Prostate gland (tissue), 2 donors: ENCODE measurements at places on chromosomes 7 and 10.

DNA sequence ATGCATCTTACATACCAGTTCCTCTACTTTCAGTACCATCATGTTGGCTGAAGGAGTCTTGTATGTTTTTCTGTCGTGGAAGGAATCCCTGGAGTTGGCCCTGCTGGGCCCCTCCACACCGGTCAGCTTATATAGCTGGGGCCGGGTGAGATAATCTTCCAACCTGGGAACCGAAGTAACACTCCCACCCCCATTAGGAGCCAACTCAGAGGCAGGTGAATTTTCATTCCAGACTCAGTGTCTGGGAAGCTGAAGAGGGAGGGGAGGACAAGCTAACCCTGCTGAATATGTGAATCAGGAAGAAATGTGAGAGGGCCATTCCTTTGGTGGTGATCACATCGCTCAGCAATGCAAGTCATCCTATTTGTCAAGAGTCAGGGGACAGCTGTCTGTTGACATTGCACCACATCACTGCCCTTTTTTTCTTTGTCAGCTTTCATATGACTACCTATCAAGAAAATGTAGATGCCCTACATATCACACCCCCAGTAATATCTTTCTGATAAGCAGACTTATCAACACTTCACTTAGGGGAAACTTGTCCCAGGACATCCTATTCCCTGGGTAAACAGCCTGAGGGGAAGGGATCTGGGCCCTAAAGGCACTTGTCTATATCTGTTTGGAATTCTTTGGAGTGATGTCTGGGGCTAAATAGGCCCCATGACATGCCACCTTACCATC lies at the start of gene ANKRD1:
Gene ANKRD1, minus strand, starts transcription at position 102 of the 681 bp plus-strand sequence. Its CDS starts 60 bp downstream, at position 42.
- H3K27ac ChIP-seq: no peak within 1 kb of the TSS
- H3K4me3 ChIP-seq: no peak within 1 kb of the TSS
- peaks cover 6% of the 10 kb centered on the region for H3K4me1 ChIP-seq
- DNase-seq: no peak
- H3K27me3 ChIP-seq: peaks cover 6% of the 10 kb centered on the region
- H3K36me3 ChIP-seq: no peaks in the 10 kb centered on the region

DNA sequence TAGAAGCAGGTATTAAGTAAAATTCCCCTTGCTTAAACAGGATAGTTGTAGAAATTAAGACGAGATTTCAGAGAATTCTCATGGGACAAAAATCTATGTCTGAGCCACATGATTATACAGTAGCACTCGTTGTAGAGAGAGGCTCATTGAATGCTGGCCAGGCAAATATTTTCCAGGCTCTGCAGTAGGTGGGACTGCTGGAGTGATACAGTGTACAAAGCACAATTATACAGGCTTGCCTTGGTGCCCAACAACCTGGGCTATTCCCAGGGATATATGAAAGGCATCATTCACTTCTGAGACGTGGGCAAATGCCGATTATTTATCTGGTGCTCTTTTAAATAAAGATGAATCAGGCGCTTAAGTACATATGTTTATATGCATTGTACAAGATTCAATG lies 380.6 kb downstream of the PHTF2 start:
- H3K4me1 ChIP-seq: no peaks in the 10 kb centered on the region
- no peak for DNase-seq
- H3K27me3 ChIP-seq: no peaks in the 10 kb centered on the region
- no peak overlapping the region for H3K27ac ChIP-seq
- no peaks in the 10 kb centered on the region for H3K36me3 ChIP-seq
- H3K4me3 ChIP-seq: no peak overlapping the region

DNA sequence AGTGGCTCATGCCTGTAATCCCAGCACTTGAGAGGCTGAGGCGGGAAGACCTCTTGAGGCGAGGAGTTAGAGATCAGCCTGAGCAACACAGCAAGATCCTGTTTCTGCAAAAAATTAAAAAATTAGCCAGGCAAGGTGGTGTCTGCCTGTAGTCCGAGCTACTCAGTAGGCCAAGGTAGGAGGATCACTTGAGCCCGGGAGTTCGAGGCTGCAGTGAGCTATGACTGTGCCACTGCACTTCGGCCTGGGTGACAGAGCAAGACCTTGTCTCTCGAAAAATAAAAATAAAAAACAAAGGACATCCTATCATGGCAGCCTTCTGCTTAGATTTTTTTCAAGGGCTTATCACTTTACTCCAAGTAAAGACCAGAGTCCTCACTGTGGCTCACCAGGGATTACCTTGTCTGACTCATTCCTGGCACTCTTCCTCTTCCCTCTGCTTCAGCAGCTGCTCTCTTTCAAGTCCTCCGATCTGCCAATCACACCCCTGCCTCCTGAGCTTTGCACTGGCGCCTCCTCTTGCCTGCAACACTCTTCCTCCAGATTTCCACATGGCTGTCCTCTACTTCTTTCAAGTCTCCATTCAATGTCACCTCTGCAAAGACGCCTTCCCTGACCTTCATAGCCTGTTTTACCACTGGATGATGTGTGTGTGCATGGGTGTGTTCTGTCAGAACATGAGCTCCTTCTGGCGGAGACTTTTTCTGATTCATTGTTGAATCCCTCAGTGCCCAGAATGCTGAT lies 7.7 kb downstream of the PRTFDC1 start:
- no peaks in the 10 kb centered on the region for H3K36me3 ChIP-seq
- H3K4me1 ChIP-seq: no peaks in the 10 kb centered on the region
- no peaks in the 10 kb centered on the region for H3K27me3 ChIP-seq
- no peak overlapping the region for H3K4me3 ChIP-seq

DNA sequence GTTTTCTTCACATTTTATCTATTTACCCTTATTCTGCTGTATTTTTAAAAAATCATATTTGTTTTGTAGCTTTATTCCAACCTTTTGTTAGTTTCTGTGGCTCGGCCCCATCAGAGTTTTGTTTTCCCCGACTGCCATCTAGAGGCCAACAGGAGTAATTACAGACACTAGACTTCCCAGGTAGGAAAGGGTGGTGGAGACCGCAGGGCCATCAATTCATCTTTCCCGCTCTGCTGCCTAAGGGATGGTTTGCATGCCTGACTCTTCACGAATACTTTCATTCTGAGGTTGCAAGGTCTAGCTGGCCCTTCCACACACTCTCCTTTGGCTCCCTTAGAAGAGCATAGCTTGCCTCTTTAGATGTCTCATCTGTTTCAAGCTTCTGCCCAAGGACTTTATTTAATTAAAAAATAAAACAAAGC lies 38.3 kb downstream of the LYZL2 start:
- no peaks in the 10 kb centered on the region for H3K36me3 ChIP-seq
- no peaks in the 10 kb centered on the region for H3K27me3 ChIP-seq
- no peaks in the 10 kb centered on the region for H3K4me1 ChIP-seq
- H3K27ac ChIP-seq: no peak overlapping the region
- peak; percentile 24 for DNase-seq
